Renal pelvis (tissue), 12 donors: ENCODE measurements at places on chromosomes 2 and 18.

- DNase-seq, result no peak
Observed at GRCh38 chr18:13366962-13367892, 148.7 kb downstream of the LDLRAD4 start.

- DNase-seq, result no peak
Observed at GRCh38 chr2:9250498-9251153, 44.0 kb downstream of the ASAP2 start.

- no peak for DNase-seq
Observed at GRCh38 chr2:111219734-111220505, 99.2 kb downstream of the BCL2L11 start.

DNA sequence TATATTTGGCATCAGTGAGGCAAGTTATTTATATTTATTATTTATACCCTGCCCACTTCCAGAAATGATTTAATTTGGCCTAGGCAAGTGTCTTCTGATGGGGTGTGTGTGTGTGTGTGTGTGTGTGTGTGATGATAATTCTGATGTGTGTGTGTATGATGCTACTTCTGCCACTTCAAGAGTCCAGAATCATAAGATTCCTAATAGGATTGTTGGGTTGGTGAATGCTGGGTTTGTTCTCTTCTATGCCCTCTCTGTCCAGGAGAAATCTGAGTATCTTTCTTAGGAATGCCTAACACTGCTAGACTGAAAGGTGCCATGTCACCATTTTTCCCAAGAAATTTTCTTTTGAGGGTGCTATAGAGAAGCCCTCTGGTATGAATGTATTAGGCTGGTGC, 122.5 kb downstream of the SPTBN1 start:
- no peak for DNase-seq

DNA sequence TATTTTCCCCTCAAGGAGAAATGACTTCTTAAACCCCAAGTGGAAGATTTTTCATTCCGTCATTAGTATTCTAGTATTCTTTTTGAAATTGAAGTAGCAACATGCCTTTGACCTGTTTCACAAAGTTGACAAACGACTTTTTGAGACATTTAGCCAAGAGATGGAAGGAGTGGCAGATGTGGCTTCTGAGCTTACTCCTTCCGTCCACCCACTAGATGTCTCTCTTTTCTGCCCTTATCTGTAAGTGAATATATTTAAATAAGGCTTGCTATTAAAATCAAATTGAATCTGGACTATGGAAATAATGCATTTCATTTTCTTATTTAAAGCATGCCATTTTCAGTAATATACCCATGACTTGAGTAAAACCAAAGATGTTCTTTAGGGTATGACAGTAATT, 74.1 kb downstream of the ACTR3 start:
- DNase-seq, result no peak

DNA sequence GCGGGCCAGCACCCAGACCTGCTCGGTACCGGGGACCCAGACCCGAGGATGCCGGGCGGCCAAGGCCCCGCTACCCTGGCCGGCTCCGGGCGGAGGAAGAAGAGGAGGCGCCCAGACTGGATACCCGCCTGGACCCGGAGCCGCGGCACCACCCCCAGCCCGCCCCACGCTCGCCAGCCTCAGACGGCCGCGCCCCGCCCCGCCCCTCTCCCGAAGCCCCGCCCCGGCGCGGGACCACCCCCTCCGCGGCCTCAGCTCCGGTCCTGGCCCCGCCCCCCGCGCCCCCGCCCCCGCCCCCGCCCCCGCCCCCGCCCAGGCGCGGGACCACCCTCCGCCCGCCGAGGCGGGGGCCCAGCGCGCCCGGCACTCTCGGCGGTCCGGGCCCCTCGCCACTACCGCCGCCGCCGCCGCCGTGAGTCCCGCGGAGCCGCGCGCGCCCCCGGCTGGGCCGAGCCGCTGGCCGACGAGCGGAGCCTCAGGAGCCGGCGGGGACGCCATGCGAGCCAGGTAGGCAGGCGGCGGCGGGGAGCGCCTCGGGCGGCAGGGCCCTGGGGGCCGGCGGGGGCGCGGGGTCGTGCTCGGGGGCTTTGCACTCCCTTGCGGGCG, at the start of gene SH3BP4:
SH3BP4 (plus strand) TSS at position 354 of the 606 bp plus-strand sequence. CDS start 82,986 bp downstream, outside the sequence.
- peak; percentile 80 for DNase-seq

- no peak for DNase-seq
Observed at GRCh38 chr2:163077241-163077640, 238.7 kb upstream of the KCNH7 start.

DNA sequence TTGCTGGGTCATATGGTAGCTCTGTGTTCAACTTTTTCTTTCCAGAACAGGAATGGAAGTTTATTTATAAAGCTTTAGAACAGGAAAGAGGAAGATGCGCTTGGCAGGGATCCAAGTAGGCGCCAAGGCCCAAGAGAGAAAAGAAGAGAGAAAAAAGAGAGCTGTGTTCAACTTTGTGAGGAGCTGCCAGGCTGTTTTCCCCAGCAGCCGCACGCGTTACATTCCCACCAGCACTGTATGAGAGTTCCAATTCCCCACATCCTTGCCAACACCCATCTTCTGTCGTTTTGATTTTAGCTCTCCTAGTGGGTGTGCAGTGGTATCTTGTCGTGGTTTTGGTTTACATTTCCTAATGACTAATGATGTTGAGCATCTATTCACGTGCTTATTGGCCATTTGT, 51.4 kb downstream of the KCNF1 start:
- DNase-seq, result no peak

DNA sequence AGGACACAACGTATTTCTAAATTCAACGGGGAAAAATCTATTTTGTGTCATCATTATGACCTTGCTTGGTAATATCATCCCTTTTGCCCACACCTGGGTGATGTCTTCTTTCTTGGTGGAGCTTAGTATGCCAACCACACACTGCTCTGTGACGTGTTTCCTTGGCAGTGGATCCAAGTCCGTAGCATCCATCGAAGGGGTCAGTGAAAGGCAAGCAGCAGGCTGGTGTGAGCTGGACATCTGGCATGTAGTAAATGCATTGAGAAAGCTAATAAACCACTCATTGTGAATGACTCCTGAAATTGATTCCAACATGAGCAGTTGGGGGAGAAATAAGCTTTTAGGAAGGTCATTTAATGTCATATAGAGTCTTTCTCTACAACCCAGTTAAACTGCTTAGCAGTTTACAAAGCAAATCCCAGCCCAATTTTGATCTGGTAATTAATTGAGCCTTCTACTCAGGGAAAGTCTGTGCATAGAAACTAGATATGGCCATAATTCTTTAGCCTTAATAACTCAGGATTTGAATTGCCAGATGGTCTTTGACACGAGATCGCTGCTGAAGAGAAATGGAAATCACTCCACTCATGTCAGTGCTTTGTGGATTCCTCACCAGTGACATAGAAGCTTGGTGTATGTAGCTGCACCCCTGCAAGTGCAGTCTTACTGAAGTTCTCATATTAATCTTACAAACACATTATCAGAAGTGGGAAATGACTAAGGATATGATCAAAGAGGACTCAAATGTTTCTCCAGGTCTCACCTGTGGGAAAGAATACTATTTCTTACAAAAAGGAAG, 494.8 kb downstream of the CMPK2 start:
- DNase-seq, result no peak

DNA sequence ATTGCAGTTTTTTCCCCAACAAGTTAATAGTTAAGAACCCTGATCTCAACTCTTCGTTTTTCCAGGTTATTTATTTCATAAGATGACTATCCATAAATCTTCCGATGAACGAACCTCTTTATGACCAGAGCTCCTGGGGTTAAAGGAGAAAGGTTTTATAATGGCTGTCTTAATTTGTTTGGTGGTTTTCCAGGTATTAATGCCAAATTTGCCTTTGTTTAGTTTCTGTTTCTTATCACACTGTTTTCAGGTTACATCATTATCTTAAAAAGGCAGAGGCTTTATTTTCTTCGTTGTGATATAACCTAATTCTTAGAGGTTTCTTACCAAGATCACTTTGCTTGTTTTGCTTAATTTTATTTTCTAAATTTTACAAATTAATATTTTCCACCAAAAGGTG, 10.1 kb downstream of the ZNF638 start:
- DNase-seq, result no peak

- no peak for DNase-seq
Observed at GRCh38 chr2:147223553-147224060, 621.2 kb upstream of the ACVR2A start.

DNA sequence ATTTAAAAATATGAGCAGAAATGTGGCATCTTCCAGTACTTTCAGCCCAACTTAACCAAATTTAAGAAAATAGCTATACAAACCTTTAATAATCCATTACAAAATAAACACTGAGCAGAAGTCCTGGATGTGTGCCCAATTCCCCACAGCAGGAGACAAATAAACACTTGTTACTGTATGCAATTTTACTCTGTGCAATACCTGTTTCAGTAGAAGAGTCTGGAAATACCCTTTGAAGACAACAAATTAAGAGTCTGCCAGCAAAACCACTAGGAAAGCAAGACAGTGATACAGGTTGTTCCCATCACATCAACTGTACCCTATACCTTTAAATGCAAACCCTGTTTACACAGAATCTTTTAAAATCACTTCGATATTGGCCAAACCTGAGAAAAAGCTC, 41.4 kb upstream of the RNU4ATAC start:
- no peak for DNase-seq

DNA sequence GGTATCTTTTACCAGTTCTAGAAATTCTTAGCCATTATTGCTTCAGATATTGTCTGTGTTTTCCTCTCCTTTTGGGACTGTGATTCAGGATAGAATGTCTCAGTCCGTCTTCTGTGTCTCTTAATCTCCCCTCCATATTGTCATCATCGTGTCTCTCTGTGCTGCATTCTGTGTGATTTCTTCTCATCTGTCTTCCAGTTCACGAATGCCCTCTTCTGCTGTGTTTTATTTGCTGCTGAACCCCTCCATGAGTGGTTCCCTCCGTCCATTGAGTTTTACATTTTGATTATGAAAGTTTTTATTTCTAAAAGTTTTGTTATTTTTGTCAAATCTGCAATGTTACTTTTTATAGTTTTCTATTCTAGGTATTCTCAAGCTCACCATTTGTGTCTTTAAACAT, 11.7 kb downstream of the D2HGDH start:
- DNase-seq, result no peak

- no peak for DNase-seq
Observed at GRCh38 chr18:41731884-41732283, 223.2 kb upstream of the PIK3C3 start.

- no peak for DNase-seq
Observed at GRCh38 chr18:10139783-10140410, 226.1 kb downstream of the VAPA start.

GRCh38 chr2:237319086-237319820, 94.7 kb downstream of the COL6A3 start:
- no peak for DNase-seq

- DNase-seq, result no peak
Observed at GRCh38 chr2:229642371-229642770, 72.0 kb downstream of the DNER start.

- no peak for DNase-seq
Observed at GRCh38 chr2:233244818-233245217, 6.7 kb upstream of the ATG16L1 start.

DNA sequence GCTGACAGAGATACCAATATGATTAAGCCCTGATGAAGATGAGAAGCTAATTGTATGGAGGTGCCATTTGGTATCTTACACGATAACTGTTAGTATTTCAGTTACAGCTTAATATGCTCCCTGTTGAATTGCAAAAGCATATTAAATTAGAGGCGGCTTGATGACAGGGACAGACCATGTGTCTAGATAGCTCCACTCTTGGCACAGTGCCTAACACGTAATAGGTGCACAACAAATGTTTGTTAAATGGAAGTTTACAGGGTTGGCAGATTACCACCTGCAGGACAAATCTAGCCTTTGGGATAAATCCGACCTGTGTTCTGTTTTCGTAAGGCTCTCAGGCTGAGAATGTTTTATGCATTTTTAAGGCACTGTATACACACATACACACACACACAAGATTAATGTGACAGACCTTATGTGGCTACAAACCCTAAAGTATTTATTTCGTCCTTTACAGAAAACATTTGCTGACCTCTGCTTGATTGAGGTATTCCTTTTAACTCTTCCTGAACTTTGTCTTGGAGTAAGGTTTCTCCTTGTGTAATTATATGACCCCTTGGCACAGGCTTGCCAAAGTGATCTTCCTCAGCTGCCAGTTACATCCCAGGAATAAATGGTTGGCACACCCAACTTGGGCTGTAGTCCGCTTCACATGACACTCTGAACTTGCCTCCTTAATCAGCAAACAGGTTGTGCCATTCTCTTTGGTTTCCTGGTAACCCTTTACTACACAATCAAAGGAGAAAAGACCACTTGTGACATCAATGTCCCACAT, 348.9 kb downstream of the HRH4 start:
- peak; percentile 51 for DNase-seq

GRCh38 chr2:239163688-239164334, 237.0 kb downstream of the HDAC4 start:
- DNase-seq, result no peak

GRCh38 chr2:161625314-161625919, 1.2 kb downstream of the SLC4A10 start:
- DNase-seq, result no peak
